ENCODE measurements at places on chromosomes 6 and 20.

DNA sequence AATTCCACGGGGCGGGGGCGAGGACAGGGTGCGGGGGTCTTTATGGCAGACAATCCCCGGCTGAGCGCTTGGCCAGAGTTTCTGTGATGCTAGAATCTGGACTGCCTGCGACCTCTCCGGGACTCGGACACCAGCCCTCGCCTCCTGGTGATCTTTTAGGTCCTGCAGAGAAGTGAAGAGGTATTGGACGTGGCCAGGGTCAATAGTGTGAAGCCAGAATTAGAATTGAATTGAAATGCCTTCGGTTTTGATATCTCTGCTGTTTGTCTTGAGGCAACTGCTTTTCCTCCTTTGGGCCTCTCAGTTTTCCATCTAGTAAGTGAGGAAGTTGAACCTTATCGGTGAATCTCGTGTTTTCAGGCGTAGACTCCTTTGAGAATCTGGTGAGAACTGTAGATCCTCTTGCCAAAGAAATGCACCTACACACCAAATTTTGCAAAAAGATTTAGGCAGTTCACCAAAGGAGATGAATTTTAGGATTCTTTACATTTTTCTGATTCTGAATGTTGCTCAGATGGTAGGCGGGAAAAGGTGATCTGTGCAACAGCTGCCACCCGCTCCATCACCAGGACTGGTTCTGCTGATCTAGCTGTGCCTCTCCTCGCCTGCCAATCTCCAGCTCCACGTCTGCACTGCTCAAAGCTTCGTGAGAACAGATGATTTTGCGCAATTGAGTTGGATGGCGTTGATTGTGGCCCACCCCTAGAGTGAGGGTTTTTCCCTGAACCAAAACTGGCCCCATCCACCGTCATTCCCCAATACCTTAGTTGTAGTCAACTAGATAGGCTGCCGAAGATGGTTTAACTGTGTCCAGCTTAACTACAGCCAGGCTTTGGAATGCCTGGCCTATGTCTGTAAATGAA lies 837 bp upstream of the OSER1 start:
- no peak for DNase-seq

- no peak for DNase-seq
These were observed 151.0 kb upstream of the SMLR1 start for GRCh38 chr6:130676077-130676772.

- peak; percentile 9 for DNase-seq
These were observed 132.2 kb downstream of the OGFRL1 start for GRCh38 chr6:71420693-71421328.

DNA sequence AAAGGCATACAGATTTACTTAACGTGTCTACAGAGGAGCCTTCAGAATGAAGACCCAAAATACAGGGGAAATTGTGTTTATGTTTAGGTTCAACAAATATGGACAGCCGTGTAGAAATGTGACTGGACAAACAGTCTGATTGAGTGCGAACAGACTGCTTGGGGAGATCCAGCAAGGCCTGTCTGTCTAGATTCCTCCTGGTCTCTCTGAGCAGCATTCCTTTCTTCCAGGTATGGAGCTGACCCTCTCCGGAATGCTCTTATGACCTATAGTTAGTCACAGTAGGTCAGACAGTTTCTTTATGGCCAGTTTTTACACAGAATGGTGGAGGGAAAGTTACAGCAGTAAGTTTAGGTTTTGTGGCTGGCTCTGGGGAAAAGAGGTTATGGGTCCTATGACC lies 9.0 kb downstream of the RIN2 start:
- no peak for DNase-seq

DNA sequence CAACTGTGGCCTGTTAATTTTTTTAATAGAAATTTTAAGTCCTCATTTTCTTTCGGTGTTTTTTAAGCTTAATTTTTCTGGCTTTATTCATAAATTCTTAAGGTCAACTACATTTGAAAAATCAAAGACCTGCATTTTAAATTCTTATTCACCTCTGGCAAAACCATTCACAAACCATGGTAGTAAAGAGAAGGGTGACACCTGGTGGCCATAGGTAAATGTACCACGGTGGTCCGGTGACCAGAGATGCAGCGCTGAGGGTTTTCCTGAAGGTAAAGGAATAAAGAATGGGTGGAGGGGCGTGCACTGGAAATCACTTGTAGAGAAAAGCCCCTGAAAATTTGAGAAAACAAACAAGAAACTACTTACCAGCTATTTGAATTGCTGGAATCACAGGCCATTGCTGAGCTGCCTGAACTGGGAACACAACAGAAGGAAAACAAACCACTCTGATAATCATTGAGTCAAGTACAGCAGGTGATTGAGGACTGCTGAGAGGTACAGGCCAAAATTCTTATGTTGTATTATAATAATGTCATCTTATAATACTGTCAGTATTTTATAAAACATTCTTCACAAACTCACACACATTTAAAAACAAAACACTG lies 10.1 kb downstream of the HFE start:
- DNase-seq: peak; percentile 58

GRCh38 chr20:52263757-52264156 lies 72.2 kb upstream of the ZFP64 start:
- DNase-seq: no peak

DNA sequence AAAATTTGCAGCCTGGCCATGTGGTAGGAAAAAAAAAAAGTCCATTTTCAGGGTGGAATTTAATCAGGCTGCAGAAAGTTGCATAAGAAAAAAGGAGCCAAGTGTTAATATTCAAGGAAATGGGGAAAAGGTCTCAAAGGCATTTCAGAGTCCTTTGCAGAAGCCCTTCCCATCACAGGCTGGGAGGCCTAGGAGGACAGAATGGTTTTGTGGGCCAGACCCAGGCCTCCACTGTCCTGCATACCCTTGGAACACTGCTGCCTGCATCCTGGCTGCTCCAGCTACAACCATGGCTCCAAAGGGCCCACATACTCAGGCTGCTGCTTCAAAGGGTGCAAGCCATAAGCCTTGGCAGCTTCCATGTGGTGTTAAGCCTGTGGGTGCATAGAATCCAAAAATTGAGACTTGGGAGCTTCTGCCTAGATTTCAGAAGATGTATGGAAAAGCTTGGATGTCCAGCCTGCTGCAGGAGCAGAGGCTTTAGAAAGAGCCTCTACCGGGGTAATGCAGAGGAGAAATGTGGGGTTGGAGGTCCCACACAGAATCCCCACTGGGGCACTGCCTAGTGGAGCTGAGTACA lies 239.0 kb upstream of the STXBP5 start:
- no peak for DNase-seq

DNA sequence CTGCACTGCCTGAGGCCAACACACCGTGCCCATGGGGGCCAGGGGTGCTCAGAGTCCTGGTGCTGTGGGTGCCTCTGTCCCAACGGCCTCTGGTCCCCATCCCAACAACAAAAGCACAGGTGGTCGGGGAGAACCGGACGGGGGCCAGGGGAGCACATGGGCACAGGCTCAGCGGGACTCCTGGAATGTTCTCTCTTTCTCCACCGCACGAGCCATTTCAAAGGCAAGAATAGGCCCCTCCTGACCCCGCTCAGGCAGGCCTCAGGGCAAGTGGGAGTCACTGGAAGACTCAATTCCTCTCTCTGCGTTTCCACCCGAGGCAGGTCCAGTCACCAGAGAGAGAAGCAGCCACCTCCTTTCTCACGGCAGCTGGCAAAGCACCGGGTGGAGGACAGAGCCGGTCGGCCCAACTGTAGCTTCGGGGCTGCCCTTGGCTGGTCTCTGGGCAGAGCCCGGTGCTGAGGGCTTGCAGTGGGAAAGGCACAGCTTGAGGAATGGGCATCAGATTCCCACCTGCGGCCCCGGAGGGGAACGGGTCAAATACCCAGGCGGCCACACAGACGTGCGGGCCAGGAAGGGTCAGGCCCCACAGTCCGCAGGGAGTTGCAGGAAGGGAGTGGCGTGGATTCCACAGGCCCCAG lies 55.2 kb downstream of the KCNQ2 start:
- DNase-seq: no peak

GRCh38 chr6:140708441-140708840 lies 1334.0 kb upstream of the CITED2 start:
- no peak for DNase-seq

- no peak for DNase-seq
These were observed 473.6 kb downstream of the EPHA7 start for GRCh38 chr6:92945799-92946198.

GRCh38 chr6:51005779-51006178 lies 187.1 kb downstream of the TFAP2B start:
- DNase-seq: no peak

- no peak for DNase-seq
These were observed 16.8 kb downstream of the GNAS-AS1 start for GRCh38 chr20:58833921-58834320.

DNA sequence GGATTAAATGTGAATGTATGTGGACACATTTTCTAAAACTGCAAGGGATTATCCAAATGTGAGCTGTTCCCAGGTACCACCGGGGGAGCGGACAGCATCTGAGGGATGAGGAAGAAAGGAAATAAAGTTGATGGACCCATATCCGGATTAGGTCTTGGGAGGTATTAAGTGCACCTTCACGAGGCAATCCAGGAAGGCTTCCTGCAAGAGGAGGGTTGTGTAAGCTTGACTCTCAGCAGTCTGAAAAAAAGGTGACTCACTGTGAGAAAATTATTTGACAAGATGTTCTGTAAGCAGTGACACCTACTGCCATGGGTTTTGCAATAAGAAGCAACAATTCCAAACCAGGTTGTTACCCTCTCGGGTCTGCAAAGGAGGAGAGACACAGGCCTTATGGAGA lies 55.0 kb upstream of the LRFN2 start:
- DNase-seq: no peak

DNA sequence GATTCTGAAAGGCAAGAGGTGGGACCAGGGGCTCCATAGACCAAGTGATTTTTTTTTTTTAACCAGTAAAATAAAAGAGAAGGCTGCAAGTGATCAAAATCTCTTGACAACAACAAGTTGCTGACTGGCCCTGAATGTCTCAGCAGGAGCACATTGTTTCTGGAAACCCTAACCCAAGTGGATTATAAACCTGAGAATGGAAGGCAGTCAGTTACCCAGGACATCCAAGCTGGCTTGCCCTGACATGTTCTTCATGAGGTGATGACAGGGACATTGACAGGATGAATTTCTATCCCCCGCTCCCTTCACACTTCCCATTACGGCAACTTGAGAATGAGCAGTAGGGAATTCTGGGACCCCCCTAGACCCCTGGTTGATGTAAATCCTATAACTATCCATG lies 49.6 kb upstream of the RIPOR2 start:
- no peak for DNase-seq

DNA sequence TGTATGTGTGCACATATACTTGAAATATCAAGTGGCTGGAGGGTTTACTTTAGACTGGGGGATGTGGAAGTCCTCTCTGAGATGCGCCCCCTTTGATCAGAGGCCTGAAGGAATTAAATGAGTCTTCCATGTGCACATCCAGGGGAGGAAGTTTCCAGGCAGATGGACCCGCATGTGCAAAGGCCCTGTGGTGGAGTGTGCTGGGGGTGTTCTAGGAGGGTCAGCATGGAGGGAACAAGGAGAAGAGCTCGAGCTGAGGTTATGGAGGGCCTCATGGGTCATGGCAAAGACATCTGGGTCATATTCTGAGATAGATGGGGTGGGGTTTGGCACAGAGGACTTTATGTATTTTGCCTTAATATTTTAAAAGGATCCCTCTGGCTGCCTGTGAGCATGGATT lies 17.7 kb upstream of the SULF2 start:
- no peak for DNase-seq

- DNase-seq: no peak
These were observed 195.2 kb upstream of the POU3F2 start for GRCh38 chr6:98639089-98639635.

- DNase-seq: no peak
These were observed 38.6 kb upstream of the PIM1 start for GRCh38 chr6:37131104-37131959.

- DNase-seq: no peak
These were observed 15.6 kb downstream of the L3MBTL3 start for GRCh38 chr6:130033949-130034348.

GRCh38 chr6:150738092-150738629 lies 127.3 kb upstream of the MTHFD1L start:
- no peak for DNase-seq

GRCh38 chr6:33018904-33019303 lies 9.5 kb upstream of the HLA-DOA start:
- peak; percentile 25 for DNase-seq

All from stimulated activated CD4-positive, alpha-beta T cell treated with anti-CD3 and anti-CD28 coated beads, Interleukin-2, amount 100 ng/mL, for 48 hours (primary cell).